ENCODE measurements at places on chromosomes 16 and 17. TPM values are rescaled to one million over a fixed set of nuclear protein-coding genes. Genes with fewer than 3 reads are reported as not detected.

- H3K4me3 ChIP-seq = peak overlapping the region; percentile 78
- DNase-seq = no peak
- H3K4me1 ChIP-seq = peaks cover 11% of the 10 kb centered on the region
- no peaks in the 10 kb centered on the region for H3K27me3 ChIP-seq
These were observed 2.3 kb downstream of the LIMD2 start for GRCh38 chr17:63697341-63698286.

DNA sequence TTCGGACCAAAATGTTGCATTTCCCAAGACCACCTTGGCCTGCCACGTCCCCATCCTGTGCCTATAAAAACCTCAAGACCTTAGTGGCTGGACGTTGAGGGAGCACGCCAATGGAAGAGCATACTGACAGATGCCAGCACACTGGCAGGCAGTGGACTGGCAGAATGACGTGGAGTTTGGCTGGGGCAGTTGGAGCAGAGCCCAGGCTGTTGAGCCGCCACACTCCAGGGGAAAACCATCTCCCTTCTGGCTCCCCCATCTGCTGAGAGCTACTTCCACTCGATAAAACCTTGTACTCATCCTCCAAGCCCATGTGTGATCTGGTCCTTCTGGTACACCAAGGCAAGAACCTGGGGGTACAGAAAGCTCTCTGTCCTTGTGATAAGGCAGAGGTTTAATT lies 494.1 kb downstream of the CDH11 start:
- peaks cover 19% of the 10 kb centered on the region for H3K4me1 ChIP-seq
- DNase-seq = no peak
- H3K27ac ChIP-seq = no peak overlapping the region
- no peaks in the 10 kb centered on the region for H3K27me3 ChIP-seq
- no peak overlapping the region for H3K4me3 ChIP-seq

DNA sequence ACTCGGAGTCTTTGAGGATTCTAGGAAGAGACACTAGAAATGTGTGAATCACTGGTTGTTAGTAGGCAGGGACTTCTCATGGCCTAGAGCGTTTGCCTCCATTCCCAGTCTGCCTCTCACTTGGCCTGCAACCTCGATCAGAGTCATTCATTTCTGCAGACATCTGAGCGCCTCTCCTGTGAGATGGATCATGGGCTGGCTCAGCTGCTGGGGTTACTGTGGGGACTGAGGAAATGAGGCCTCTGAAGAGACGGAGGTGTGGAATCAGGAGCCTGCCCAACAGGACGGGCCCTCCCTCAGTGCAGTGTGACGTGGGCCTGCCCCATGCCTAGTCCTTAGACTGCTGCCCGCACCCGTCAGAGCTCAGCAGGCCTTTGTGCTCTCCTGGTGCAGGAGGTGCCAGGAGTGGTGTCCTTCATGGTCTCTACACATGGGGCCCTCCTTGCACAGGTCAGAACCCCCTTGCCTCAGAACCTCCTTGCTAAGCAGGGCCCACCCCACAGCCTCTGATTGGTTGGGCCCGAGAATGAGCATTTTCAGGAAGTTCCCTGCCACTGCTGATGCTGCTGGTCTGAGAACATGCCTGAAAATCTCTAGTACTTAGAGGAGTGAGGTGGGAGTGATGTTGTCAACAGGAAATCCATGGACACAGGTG lies 99.4 kb downstream of the NPIPB11 start:
- H3K27me3 ChIP-seq = no peaks in the 10 kb centered on the region
- no peak overlapping the region for H3K4me3 ChIP-seq
- H3K36me3 ChIP-seq = no peaks in the 10 kb centered on the region
- no peak for DNase-seq
- H3K4me1 ChIP-seq = peaks cover 3% of the 10 kb centered on the region

DNA sequence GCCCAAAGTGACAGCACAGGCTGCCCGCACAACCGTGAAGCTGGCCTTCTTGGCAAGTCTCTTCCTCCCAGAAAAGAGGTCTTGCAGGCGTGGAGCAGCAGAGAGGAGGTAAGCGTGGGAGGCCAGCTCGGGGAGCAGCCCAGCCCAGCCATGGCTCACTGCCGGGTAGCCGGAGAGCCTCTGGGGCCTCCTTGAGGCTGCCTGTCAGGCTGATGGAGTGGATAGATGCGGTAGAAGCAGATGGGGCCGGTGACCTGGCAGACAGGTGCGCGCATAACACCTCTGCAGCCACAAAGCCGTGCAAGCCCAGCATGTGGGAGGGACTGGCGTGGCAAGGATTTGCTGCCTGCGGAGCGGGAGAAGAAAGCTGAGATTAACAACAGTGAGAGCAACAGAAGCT lies 17.1 kb upstream of the DOK4 start:
- no peak for DNase-seq
- H3K27ac ChIP-seq = no peak overlapping the region

DNA sequence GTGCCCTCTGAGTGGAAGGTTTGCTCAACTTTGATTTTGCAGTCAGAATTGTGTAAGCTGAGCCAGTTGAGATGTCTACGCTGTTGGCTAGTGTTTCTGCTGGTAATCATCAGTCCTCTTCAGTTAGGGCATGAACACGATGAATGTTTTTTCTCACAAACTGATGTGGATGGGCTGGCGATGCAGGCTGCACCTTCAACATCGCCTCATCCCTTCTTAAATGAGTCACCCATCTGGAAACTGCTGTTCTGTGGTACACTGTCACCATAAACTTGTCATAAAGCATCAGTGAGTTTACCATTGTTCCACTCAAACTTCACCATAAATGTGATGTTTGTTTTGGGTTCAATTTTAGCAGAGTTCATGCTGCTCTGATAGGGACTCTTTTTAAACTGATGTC lies 8.4 kb downstream of the C16orf95 start:
- no peaks in the 10 kb centered on the region for H3K27me3 ChIP-seq
- no peak overlapping the region for H3K27ac ChIP-seq
- no peaks in the 10 kb centered on the region for H3K4me1 ChIP-seq
- H3K36me3 ChIP-seq = no peaks in the 10 kb centered on the region
- DNase-seq = no peak

- no peak overlapping the region for H3K27ac ChIP-seq
- no peak overlapping the region for H3K4me3 ChIP-seq
- DNase-seq = no peak
- H3K27me3 ChIP-seq = peaks cover 10% of the 10 kb centered on the region
- no peaks in the 10 kb centered on the region for H3K36me3 ChIP-seq
These were observed 2.5 kb downstream of the SLC22A31 start for GRCh38 chr16:89197633-89198416.

DNA sequence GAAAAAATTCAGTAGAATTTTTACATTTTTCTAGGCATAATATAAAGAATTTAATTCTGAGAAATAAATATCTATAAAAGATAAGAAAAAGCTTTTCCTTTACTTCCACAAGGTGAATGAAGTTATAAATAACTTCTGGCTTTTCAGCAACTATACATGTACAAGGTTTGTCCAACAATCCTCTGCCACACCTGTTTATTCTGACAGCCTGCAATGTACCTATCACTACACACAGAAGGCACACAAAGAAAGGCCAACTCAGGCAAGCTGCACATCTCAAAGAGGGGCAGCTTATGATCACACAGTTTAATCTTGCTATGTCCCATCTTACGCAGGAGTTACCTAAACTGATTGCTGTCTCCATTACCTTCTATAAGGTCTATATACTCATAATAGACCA lies 120.2 kb downstream of the MYO1D start:
- H3K4me1 ChIP-seq = peaks cover 6% of the 10 kb centered on the region
- no peak for DNase-seq
- no peak overlapping the region for H3K27ac ChIP-seq
- H3K36me3 ChIP-seq = peaks cover 5% of the 10 kb centered on the region
- no peaks in the 10 kb centered on the region for H3K27me3 ChIP-seq

DNA sequence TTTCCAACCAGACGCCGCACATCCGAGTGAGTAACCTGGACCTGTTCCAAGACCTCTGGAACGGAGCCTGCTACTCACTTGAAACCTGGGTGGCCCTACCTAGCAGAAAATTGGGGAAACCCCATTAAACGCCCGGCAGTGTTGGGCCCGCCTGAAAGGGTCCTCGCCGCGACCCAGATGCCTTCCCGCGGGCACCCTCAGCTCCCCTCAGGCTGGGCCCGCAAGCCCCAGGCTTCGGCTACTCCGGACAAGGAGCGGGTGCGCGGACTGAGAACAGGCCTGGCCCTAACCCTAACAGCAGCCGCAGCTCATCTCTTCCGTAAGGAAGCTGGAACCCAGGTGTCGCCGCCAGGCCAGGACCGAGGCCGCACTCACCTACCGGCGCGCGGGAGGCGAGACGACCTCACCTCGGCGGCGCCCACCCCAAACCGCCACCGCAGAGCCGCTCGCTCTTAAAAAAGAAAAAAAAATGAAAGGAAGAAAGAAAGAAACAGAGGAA lies 344 bp downstream of the PSME3IP1 start:
- no peaks in the 10 kb centered on the region for H3K36me3 ChIP-seq
- H3K4me3 ChIP-seq = peak overlapping the region; percentile 97
- DNase-seq = peak; percentile 33
- peaks cover 20% of the 10 kb centered on the region for H3K4me1 ChIP-seq
- H3K27ac ChIP-seq = peak overlapping the region; percentile 97

DNA sequence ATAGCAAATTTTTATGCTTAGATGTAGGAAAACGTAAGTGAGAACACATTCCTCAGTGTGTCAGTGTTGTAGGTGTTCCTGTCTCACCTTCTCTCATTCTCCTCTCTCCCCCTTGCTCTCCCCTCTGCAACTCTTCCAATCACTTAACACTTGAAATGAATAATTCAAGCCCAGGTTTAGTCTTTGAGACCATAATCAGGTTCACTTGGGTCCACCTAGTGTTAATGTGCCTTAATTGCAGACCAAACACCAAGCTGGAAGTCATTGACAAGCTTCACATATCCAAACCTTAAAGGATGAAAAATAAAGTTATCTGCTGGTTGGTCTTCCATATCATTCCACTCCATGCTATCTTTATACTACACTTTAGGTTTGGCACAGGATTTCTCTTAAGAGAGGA lies 37.0 kb downstream of the STXBP4 start:
- no peak for DNase-seq
- H3K36me3 ChIP-seq = peaks cover 6% of the 10 kb centered on the region
- no peak overlapping the region for H3K4me3 ChIP-seq
- H3K27me3 ChIP-seq = no peaks in the 10 kb centered on the region
- H3K27ac ChIP-seq = no peak overlapping the region

DNA sequence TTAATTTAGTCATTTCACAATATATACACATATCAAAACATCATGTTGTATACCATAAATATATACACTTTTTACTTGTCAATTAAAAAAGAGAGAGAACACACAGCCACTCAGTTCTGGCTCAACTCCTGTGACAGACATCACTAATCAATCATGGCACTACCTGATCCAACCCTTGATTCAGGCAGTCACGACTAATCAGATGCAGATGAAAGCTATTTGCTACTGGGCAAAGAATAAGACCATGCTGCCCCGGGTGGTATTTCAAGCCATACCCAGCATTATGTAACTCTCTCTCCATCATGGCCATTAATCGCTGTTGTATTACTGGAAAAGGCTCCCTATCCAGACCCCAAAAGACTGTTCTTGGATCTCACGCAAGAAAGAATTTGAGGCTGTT lies 345.7 kb downstream of the HAPSTR1 start:
- no peaks in the 10 kb centered on the region for H3K27me3 ChIP-seq
- no peaks in the 10 kb centered on the region for H3K36me3 ChIP-seq
- DNase-seq = no peak
- no peak overlapping the region for H3K4me3 ChIP-seq
- no peak overlapping the region for H3K27ac ChIP-seq

GRCh38 chr16:57721356-57722209 lies 14.0 kb upstream of the KATNB1 start:
- no peak overlapping the region for H3K4me3 ChIP-seq
- no peaks in the 10 kb centered on the region for H3K4me1 ChIP-seq
- H3K27me3 ChIP-seq = no peaks in the 10 kb centered on the region
- no peak overlapping the region for H3K27ac ChIP-seq
- DNase-seq = no peak
- H3K36me3 ChIP-seq = no peaks in the 10 kb centered on the region

GRCh38 chr16:2689968-2690801 lies 7.9 kb downstream of the KCTD5 start:
- no peak for DNase-seq
- no peak overlapping the region for H3K27ac ChIP-seq
- no peaks in the 10 kb centered on the region for H3K27me3 ChIP-seq

DNA sequence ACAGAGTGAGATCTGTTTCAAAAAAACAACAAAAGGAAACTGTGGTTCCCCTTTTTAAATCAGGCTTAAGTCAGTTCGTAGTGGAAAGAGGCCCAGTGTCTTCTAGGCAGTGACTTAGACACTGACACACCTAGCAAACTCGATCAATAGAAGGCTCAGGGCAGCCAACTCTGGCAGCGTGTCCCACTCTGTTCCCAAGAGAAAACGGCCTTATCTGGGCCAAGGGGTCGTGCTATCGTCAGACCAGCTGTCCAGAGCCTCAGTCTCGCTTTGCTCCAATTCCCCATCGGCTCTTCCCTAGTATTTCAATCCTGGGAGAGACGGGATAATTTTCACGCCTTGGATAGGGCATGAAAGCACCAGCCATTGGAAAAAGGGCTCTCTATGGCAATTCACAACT lies 72.9 kb downstream of the SLC5A11 start:
- no peak overlapping the region for H3K27ac ChIP-seq
- no peaks in the 10 kb centered on the region for H3K27me3 ChIP-seq
- no peak for DNase-seq
- H3K4me1 ChIP-seq = no peaks in the 10 kb centered on the region
- no peak overlapping the region for H3K4me3 ChIP-seq

DNA sequence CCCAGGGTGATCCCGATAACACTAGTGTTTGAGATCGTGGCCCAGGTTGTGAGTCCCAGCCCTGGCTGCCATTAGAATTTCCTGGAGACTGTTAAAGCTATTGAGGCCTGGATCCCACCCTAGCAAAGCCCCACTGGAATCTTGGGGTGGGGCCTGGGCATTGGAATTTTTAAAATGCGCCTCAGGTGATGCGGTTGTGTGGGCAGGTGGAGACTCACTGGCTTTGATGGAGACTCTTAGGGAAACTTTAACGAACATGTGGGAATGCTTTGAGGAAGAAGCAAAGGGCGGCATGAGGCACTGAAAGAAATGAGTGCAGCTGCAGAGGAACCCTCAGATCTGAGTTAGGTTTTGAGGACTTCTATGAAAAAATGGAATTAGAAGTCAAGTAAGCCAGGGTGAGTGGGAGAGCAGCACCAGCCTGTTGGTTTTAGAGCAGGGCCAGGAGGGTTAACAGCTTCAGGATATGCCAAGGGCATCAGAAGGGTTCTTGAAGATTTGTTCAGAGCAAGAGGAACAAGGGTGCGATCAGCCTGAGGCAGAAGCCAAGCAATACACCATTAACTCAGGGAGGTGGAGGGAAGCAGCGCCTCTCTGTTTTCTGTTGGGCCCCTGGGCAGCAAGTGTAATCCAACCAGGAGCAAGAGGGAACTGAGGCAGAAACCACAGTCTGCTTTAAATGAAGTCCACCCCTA lies 42.5 kb downstream of the KSR1 start:
- no peak overlapping the region for H3K4me3 ChIP-seq
- H3K4me1 ChIP-seq = peaks cover 4% of the 10 kb centered on the region
- no peak for DNase-seq
- no peaks in the 10 kb centered on the region for H3K36me3 ChIP-seq
- H3K27ac ChIP-seq = no peak overlapping the region

- no peaks in the 10 kb centered on the region for H3K36me3 ChIP-seq
- H3K4me1 ChIP-seq = no peaks in the 10 kb centered on the region
- H3K27me3 ChIP-seq = no peaks in the 10 kb centered on the region
- DNase-seq = no peak
- H3K27ac ChIP-seq = no peak overlapping the region
These were observed 32.8 kb downstream of the DRC3 start for GRCh38 chr17:18005496-18005895.

- H3K27me3 ChIP-seq = no peaks in the 10 kb centered on the region
- H3K4me3 ChIP-seq = no peak overlapping the region
- DNase-seq = no peak
These were observed 24.2 kb downstream of the SGSH start for GRCh38 chr17:80195671-80196529.

FA2H gene
- not detected for total RNA-seq

MYO15A gene
- 2.3 TPM for total RNA-seq

PKMYT1 gene
- total RNA-seq = not detected

CBX4 gene
- 10.4 TPM for total RNA-seq

ADORA2B gene
- not detected for total RNA-seq

CCL7 gene
- not detected for total RNA-seq

GCGR gene
- not detected for total RNA-seq

Measured in thoracic aorta (tissue), 2 donors.